GDM1 (cell line): ENCODE measurements at places on chromosomes 1 and 21.

DNA sequence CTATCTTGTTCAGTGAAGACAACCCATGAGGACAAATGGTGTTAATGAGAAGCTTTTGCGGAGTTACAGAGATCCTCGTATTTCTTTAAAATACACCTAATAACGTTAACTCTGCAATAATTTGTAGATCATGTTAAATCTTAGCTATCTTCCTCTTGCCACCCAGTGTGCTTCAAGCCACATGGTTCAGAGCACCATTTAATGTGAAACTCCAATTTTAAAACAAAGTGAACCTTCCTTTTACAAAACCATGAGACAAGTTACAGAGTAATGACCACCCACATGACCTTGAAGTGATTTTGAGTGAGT is 1.7 kb upstream of the KCNE2 start:
- DNase-seq, result no peak

- DNase-seq, result no peak
These were observed 70.4 kb upstream of the HMCN1 start for GRCh38 chr1:185663771-185664296.

- DNase-seq, result no peak
These were observed 179.2 kb downstream of the PATJ start for GRCh38 chr1:61921435-61921834.

GRCh38 chr21:43893536-43894205 is 28.6 kb downstream of the AGPAT3 start:
- peak; percentile 47 for DNase-seq

GRCh38 chr1:167109125-167109524 is 15.2 kb downstream of the STYXL2 start:
- DNase-seq, result no peak

GRCh38 chr1:40310983-40311642 is 6.0 kb downstream of the COL9A2 start:
- no peak for DNase-seq

GRCh38 chr1:209896346-209896745 is 41.7 kb upstream of the SYT14 start:
- DNase-seq, result no peak

DNA sequence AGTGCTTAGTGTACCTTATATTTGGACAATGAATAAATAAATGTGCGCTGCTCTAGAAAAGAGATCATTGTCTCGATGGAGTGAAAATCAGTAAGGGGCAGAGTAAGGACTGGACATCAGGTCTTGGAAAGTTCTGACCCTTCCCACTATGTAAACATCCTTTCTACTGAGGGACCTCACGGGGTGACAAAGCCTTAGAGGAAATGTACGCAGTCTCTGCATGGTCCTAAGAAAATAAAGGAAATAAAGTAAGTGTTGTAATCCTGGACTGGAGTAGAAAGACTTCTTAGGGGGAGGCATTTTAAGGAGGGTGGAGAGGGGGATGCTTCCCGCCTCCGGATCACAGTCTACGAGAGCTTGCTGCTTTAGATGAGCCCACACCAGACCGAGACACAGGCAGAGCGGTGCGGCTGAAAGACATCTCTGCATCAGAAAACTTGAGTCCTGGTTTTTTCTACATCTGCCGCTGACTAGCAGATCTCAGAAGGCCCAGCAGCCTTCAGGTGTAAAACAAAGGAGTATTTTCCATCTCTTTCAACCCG is 22.3 kb upstream of the GPR137B start:
- no peak for DNase-seq

DNA sequence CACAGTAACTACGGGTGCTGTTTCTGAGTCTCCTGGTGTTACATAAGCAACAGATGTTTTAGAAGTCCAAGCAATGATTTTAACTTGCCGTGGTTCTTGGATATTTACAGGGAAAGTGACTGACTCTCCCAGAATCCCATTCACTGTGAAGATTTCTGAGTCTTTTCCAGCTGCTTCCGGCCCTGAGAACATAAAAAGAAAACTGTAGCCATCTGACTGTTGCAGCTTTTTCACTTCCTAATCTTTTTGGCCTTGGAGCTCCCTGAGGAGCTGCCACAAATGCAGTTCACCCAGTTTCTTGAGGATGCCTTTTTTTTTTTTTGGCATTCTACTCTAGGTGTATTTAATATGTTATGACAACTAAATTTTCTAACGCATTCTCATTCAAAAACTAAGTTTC is 13.7 kb downstream of the CD84 start:
- no peak for DNase-seq

- DNase-seq, result no peak
These were observed 74.6 kb downstream of the CAMK2N1 start for GRCh38 chr1:20411196-20411980.

DNA sequence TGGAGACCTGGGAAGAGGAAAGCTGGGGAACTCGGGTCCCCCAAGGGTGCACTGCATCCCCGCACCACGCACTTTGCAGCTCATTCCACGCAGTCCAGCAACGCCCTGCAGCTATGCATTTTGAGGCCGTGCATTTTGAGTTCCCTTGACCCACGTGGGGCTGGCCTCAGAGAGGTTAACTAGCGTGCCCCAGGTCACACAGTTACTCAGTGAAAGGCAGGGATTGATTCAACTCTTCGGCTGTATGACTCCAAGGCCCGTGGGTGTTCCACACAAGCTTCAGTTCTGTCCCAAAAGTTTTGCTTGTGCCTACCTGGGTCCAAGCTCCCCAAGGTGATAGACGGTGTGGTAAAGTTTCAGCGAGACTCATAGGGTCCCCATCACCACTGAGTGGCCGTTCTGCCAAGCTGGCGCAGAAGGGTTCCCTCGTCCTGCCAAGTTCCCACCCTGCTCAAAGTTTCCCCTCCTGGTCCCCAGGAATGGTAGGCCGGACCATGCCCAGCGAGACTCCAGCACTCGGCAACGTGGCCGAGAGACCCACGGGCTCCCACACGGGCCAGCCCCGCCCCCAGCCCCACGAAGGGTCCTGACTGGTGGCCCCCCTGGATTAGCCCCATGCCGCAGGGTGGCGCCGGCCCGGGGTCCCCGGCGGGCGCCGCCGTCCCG is 611 bp downstream of the HSPG2 start:
- DNase-seq, result no peak

- no peak for DNase-seq
These were observed 106.6 kb downstream of the ACTL8 start for GRCh38 chr1:17861685-17862084.

- DNase-seq, result no peak
These were observed 2.1 kb upstream of the RAP1GAP start for GRCh38 chr1:21670956-21671902.

DNA sequence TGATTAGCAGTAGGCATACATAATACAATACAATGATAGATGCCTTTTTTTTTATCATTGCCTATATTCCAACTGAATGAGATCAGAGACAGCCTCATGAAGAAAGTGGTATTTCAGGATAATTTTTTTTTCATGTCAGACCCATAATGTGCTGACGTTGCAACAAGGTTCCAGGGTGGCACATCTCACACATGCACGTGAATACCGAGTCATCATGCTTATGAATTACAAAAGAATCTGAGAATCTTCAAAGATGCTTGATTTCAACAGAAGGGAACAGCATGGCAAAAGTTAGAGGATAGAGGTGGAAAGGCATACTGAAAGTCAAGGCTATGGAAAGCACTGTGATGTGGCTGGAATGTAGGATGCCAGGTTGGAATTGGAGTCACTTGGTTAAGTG is 5.0 kb upstream of the RNF11 start:
- DNase-seq, result no peak

DNA sequence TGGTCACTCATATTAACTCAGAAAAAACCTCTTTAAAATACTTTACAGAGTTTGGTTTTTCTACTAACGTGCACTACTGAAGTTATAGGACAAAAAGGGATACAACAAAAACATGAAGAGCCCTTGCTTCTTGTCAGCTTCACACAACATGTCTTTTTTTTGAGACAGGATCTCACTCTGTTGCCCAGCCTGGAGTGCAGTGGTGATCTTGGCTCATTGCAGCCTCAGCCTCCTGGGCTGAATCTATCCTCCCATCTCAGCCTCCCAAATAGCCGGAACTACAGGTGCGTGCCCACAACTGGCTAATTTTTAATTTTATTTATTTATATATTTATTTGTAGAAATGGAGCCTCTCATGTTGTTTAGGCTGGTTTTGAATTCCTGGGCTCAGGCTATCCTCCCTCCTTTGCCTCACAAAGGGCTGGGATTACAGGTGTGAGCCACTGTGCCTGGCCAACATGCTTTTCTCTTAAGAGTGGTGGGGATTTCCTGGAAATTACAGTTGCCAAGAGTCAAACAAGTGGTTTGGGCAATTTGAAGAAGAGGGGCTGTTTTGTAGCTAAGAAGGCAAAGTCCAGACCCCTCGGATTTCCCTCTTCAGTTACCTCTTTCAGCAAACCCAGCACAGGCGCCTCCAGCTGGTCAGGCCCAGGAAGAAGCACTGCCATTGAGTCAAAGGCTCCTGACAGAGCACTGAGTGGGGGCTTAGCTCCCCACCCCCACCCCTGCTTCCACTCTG is 6.4 kb upstream of the SMPDL3B start:
- no peak for DNase-seq
